ENCODE measurements at places on chromosomes 7 and 10. TPM values are rescaled to one million over a fixed set of nuclear protein-coding genes. Genes with fewer than 3 reads are reported as not detected.

The SPAM1 gene
- not detected for total RNA-seq

GRCh38 chr10:7529638-7530037 lies 118.8 kb upstream of the SFMBT2 start:
- H3K27ac ChIP-seq = no peak overlapping the region
- no peaks in the 10 kb centered on the region for H3K27me3 ChIP-seq
- no peak for DNase-seq
- no peaks in the 10 kb centered on the region for H3K4me1 ChIP-seq
- no peak overlapping the region for H3K4me3 ChIP-seq

GRCh38 chr7:37337522-37337921 lies 111.1 kb downstream of the ELMO1 start:
- H3K4me1 ChIP-seq = no peaks in the 10 kb centered on the region
- no peak for DNase-seq
- no peaks in the 10 kb centered on the region for H3K36me3 ChIP-seq
- no peaks in the 10 kb centered on the region for H3K27me3 ChIP-seq
- H3K27ac ChIP-seq = no peak overlapping the region

- peak overlapping the region; percentile 98 for H3K4me3 ChIP-seq
- peaks cover 7% of the 10 kb centered on the region for H3K36me3 ChIP-seq
- peak overlapping the region; percentile 98 for H3K27ac ChIP-seq
- no peak for DNase-seq
- H3K27me3 ChIP-seq = no peaks in the 10 kb centered on the region
These were observed 3.8 kb downstream of the CDK6 start for GRCh38 chr7:92832534-92833023.

Data from IMR-90 (cell line).